Breast epithelium (tissue), 4 donors: ENCODE measurements at places on chromosomes 16 and 17.

DNA sequence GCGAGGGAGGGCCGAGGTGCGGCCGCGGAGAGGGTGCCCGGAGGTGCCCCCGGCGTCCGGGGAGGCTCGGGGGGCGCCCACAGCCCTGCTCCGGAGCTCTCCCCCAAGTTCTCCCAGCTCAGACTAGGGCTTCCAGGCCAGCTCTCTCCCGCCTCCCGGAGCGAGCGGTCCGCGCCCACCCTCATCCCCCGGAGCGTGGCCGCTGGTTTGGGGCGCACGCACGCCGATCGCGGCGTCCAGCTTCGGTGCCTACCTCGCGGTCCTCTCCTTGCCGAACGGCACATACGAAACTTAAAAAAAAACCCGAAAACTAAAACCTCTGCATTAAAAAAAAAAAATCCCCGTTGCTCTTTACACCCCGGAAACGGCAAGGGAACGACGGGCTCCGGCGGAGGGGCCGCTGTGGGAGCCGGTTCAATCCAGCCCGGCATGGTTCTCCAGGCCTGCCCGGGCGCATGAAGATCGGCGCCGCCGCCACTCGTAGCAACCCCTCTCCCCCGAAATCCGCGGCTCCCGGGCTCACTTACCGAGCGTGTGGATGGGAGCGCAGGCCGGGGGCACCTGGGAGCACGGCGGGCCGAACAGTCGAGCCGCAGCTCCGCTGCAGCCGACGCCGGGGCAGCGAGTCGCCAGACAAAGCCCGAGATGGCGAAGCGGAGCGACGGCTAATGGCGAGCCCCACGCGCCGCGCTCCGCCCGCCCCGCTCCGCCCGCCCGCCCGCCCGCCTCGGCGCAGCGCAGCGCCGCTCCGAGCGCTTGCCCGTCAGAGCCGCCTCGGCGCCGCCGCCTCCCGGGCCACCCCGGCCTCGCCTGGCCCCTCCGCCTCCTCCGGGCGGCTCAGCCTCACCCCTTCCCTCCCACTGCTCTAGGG, 973 bp upstream of the UBTF start:
- peak; percentile 56 for DNase-seq

- DNase-seq, result no peak
Measured at GRCh38 chr16:55539488-55539887, 27.0 kb upstream of the CAPNS2 start.

DNA sequence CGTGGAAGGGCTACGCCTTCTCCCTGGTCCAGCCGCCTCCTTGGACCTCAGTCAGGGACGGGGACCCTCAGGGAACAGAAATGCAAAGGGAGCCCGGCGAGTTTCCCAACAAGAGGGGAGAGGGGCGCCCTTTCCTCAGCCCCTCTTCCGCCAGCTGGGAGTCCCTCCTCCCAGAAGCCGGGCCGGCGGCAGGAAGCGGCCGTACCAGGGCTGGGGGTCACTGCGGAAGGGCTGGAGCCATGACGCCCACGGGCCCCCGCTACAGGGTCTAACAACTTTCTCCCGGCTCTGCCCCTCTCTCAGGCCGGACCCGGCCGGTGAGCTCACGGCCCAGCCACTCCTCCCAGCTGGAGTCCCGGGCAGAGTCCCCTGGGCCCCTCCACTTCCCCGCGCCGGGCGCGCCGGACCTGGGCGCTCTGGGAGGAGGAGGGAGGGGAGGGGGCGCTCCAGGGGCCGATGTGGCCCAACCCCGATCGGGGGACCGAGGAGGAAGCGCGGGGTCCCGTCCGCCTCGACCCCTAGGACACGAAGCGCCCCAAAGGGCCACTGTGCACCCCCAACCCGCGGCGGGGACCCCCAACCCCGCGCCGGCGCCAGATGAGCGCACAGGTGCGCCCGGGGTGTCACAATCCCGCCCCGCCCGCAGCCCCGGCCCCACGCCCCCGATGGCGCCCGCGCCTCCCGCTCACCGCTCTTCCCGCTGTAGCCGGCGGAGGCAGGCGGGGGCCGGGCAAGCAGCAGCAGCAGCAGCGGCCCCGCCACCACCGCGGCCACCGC, 578 bp downstream of the PGAP6 start:
- no peak for DNase-seq

- no peak for DNase-seq
Measured at GRCh38 chr17:2211661-2212399, 91.8 kb downstream of the SMG6 start.

DNA sequence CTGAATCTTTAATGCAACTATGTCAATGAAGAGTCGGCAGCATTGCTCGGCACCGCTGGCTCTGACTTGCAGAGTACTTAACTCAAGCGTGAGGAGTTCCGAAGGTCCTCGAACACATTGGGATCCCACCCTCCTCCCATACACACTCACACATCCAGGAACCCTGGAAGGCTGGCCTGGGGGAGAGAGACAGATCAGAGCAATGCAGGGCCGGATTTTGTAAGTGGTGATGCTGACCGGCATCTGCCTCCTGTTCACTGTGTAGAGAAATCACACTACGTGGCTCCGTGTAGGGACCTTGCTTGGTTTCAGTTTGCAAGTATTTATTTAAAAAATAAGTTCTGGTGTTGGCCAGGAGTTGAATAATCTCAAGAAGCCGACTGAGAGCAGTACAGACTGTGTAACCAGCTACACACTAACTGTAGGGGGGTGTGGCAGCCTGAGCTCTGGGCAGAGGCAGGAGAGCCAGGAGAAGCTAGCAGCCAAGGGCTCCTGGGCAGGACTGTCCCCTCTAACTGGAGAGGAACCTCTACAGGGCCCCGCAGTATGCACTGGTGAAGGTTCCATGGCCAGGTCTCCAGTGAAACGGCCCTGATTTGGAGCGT, 190.2 kb upstream of the TNRC6C start:
- DNase-seq, result no peak

- no peak for DNase-seq
Measured at GRCh38 chr17:298791-299450, 53.7 kb downstream of the RPH3AL start.

DNA sequence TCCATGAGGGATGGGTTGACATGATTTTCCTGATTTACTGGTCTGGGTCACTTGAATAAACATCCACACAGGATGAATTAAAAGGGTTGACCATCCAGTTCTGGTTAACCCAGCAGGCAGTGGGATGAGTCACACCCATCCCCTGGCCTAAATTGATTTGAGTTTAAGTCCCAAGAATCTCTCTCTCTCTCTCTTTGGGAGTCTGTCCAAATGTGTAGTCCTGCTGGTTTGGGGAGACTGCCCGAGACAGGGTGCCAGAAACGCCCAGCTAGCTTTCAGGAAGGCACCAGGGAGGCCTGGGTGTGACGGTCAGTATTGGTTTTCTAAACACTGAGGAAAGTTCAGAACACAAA, 38.8 kb downstream of the SCPEP1 start:
- DNase-seq, result peak; percentile 53

GRCh38 chr16:60640038-60640437, 1396.2 kb downstream of the CDH8 start:
- DNase-seq, result no peak

DNA sequence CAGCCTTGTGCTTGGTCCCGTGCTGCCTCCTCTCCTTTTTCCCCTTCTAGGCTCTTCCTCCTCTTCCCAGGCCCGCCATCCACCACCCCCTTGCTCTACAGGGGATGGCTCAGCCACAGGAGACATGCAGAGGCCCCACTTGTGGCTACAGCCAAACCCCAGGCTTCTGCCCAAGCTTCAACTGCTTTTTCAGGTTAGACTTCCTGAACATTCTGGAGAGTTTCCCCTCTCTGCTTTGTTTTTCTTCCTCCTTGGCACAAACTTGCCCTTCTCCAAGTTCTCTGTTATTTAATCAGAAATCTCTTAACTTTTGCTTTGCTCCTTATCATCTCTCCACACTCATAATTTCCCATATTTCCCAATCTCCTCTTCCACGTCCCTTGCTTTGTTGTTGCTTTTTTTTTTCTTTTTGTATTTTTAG, 18.3 kb upstream of the HAS3 start:
- no peak for DNase-seq

GRCh38 chr16:30603945-30604315, 6.3 kb downstream of the ZNF689 start:
- no peak for DNase-seq

DNA sequence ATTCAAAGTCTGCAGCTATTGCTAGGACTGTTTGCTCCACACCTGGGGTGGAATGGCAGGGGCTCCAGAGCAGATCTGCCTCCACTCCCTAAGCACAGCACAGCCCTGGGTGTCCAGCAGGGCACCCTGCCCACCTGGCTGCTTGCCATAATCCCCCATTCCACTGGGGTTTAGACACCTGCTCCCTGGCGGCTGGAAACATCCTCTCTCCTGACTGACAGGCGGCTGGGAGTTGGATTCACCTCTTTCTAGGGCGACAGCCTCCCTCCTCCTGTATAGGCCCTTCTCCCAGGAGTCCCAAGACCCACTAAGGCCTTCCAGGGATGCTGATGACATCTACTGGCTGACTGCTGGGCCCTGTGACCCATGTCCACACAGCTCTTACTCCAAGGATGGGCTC, 18.0 kb downstream of the HDAC5 start:
- no peak for DNase-seq

GRCh38 chr16:81487301-81487720, 42.7 kb downstream of the CMIP start:
- DNase-seq, result no peak

DNA sequence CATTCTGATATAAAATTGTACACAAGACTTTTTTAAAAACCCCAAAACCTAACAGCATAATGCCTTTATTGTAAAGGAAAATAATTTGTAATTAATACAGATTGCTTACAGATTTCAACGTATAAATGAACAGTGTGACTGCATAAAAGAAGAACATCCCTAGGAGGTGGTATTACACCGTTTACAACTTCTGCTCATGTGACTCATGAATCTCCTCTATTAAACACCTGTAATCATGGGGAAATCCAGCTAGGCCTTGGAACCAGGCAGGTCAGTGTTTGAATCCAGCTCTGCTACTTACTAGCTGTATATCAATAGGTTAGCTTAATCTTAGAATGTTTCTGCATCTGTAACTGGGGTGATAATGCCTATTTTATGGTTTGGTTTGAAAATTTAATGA, 15.2 kb downstream of the RABEP1 start:
- no peak for DNase-seq

GRCh38 chr16:3158026-3158509, 23.2 kb downstream of the ZNF213 start:
- DNase-seq, result no peak

GRCh38 chr17:79956853-79957252, 78.8 kb downstream of the TBC1D16 start:
- peak; percentile 15 for DNase-seq

GRCh38 chr17:4583782-4584100, 588 bp upstream of the SMTNL2 start:
- no peak for DNase-seq

DNA sequence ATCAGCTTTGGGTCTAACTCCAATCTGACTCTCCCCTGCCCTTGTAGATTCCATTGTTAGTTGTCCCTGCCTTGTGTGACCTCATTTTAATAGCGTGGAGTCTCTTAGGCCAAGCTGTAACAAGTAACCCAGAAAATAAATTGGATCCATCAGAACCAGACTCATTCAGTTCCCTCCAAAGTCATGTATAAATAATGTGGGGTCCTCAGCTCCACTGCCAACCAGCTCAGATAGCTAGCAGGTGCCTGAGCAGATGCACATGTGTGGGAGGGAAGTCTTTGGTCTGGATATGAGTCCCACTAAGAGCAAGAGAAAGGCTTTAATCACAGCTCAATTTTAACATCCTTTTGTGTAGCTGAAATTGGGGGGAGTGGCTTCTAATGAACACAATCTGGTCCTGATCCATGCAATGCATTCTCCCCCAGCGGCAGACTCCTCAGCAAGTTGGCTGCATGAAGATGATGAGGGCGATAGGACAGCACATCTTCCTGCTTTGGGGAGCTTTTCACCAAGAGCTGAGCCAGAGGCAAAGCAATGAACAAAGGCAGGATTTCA, 151.6 kb downstream of the ABCC12 start:
- no peak for DNase-seq
